ENCODE measurements at places on chromosomes 6 and 20.

DNA sequence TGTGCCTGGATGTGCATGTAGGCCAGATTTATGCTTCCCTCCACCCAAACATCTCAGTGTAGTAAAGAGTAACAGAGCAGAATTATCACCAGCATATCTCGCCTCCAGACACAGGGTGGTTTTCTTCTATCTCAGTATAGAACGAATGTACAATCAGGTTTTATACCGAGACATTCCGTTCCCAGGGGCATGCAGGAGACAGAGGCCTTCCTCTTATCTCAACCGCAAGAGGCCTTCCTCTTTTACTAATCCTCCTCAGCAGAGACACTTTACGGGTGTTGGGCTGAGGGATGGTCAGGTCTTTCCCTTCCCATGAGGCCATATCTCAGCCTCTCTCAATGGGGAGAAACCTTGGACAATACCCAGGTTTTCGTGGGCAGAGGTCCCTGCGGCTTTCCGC is 36.4 kb upstream of the MC3R start:
- no peak for DNase-seq

- DNase-seq = no peak
Measured at GRCh38 chr6:47646689-47647088, 51.7 kb upstream of the ADGRF4 start.

DNA sequence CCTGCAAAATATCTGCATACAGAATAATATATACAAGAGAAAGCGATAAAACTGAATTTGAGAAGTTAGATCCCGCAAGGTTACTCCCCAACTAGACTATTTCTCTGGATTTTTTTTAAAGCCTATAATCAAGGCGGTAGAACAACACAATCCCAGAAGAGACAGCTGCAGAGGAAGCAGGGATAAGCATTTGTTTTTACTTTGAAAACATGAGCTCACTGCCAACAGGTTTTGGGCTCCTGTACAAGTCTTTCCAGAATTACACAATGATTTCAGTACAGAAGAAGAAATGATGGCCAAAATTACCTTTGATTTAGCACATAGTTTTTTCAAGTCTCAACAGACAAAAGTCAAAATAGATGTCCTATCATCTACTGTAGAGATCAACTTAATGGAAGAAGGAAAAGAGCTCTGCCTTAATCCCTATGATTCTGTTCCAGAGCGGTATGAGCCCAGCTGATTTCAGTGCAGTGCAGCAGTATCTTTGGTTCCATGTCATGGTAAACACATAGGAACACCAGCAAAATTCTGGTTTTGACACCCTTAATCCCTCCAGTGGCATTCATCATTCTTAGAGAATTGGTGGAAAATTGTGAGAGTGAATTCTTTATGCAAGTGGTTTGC is 304.3 kb downstream of the HDGFL1 start:
- DNase-seq = no peak

DNA sequence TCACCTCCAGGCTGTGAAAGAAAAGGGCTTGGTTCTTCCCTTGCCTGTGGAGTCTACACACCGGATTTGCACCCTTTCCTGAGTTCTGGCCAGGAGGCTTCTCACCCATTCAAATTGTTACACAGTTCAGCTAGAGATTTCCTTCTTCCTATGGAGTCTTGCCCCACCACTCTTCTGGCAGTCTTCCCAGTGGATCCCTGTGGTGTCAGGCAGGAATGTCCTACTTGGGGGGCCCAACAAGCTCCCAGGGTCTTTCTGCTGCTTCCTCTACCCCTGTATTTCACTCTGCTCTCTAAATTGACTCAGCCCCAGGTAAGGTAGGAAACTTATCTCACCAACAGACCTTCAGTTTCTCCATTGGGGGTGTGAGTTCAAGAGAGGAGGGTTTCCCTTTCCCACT is 14.0 kb upstream of the CST9L start:
- no peak for DNase-seq

DNA sequence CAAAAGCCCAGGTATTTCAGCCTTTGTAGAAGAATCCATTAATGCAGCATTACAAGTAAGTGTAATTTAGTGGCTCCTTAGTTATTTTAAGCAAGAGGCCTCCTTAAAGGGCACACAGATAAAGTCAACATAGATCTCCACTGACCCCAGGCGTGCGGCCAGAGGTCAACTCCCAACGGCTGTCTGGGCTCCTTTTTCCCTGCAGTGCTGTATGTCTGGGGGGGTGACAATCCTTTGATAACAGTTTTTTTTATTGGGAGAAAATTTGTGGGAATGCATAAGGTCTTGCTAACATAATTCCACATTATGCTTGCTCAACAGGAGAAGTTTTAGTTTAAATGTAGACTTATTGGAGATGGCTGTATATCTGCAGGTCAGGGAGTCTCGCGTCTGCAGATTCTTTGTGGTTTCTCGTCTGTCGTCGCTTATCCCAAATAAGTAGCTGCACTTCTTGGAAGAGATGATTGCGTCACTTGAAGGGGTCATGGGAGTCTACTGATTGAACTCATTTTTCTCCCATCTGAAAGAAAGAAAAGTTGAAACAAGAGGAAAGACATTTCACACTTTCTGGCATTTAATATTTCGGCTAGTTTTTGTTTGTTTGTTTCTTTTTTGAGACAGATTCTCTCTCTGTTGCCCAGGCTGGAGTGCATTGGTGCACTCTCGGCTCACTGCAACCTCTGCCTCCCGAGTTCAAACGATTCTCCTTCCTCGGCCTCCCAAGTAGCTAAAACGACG is 151.7 kb upstream of the AKAP12 start:
- no peak for DNase-seq

DNA sequence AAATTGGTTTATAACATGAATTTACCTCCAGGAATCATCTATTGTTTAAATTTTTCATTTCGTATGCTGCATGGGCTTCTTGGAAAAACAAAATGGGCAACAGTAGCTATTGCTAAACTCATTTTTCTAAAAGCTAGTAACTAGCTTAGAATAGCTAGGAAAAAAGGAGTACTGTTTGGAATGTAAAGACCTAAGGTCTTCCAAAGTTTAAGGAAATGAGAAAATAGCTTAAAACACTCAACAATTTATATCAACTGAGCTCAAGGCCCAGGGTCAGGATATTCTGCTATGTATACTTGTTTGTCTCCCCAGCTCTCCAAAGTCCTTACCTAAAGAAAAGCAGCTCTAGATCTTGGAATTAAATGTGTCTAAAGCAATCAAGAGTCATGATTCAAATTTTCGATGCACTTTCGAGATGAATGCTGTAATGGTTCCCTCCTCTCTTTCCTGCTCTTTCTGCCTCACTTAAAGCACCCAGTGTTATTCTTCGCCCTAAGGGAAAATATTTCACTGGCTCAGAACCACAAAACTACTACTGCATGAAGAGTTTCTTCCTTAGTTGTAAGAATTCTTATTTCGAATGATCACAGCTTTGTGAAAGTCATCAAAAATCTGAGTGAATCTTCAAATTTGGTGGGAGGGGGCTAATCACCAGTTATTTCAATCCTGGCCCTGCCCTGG is 41.6 kb downstream of the LYRM4 start:
- no peak for DNase-seq

- DNase-seq = no peak
Measured at GRCh38 chr20:35845561-35845960, 73.7 kb downstream of the PHF20 start.

DNA sequence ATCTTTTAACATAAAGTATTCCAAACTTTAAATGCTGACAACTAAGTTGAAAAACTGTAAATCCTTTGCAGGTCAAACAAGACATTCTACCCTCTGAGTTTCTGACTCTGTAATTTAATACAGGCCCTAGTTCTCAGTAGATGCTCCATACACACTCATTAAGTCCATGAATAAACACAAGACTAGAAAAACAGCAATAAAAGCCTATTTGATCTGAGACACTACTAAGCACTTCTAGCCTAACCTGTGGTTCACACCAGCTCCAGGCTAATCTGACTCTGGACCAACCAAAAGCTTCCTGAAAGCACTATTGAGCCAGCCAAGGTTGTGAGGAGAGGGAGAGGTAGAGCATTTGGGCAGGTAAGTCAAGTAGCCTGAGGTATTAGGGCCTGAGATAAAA is 103.9 kb downstream of the EPM2A start:
- no peak for DNase-seq

GRCh38 chr6:137767465-137767864 is 99.6 kb upstream of the TNFAIP3 start:
- DNase-seq = no peak

- no peak for DNase-seq
Measured at GRCh38 chr20:24965065-24965919, 16.2 kb downstream of the CST7 start.

DNA sequence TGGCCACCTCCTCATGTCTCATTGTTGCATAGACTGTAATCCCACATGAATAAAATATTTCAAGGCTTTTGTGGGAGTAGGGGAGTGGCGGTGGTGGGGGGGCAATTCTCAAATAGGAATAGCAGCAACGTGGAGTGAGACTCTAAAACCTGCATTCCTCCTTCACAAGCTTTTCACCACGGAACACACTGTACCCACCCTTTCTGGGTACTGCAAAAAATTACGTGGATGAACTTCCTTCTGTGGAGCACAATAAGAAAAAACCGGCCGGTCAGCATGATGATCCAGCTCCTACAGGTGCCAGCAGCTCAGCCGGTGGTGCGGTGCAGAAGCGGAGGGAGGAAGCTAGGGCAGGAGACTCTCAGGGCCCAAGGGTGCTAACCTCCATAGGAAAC is 930 bp upstream of the RRAGD start:
- no peak for DNase-seq

Data from NCI-H2081 (cell line).